ENCODE measurements at places on chromosomes 11 and 22.
A peak's percentile ranks its signal among the peaks of the same experiment; 100 is the strongest.

DNA sequence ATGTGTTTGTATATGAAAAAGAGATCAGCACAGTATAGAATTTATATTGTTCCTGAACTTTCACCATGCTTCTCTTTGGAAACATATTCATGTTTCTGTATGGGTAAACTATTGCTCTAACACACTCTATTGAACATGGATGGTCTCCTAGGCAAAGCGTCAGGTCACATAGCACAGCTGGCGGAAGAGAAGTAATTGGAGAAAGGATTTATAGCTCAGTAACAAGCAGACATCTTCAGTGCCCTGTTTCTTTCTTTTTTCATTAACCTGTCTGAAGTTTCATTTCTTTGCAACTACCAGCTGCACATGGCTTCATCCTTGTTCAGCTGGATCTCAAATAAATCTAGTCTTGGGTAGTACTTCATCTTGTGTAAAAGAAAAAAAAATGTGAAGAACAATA is 84.4 kb upstream of the TRPC6 start:
- DNase-seq, result no peak

GRCh38 chr22:44676441-44677352 is 25.3 kb upstream of the PRR5 start:
- no peak for DNase-seq

DNA sequence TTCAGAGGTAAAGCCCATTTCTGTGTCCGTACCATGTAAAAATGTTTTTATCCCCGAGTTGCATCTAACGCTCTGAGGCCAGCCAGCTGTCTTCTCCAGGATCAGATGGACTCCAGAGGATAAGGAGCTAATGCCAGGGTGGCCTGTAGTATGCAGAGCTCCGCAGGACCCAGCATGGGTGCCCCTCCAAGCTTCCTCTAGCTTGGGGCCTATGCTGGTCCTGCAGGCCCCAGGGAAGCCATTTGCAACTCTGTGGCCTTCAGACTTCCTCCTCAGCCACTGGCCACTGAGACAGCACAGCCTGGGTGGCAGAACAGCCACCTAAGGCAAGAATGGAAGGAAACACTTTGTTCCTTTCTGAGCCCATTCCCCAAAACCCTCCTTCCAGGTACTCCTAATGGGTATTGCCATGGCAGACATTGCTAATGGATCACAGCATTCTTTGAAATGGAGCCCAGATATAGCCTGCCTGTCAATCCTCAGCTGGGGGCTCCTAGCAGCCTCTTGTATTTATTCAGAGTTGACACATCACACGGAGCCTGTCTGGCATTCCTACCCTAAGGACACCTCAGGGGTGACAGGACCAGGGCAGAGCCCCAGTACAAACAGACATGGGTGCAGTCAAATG is 4.7 kb downstream of the ADA2 start:
- no peak for DNase-seq

GRCh38 chr11:58577555-58578135 is 1.2 kb upstream of the ZFP91 start:
- peak; percentile 30 for DNase-seq

- no peak for DNase-seq
Measured at GRCh38 chr11:60182541-60183330, at the start of gene MS4A6A. Gene MS4A6A (minus strand): TSS chr11:60183083. CDS start chr11:60181727, 1,356 bp downstream.

- no peak for DNase-seq
Measured at GRCh38 chr11:130437848-130438247, 9.4 kb upstream of the ADAMTS8 start.

DNA sequence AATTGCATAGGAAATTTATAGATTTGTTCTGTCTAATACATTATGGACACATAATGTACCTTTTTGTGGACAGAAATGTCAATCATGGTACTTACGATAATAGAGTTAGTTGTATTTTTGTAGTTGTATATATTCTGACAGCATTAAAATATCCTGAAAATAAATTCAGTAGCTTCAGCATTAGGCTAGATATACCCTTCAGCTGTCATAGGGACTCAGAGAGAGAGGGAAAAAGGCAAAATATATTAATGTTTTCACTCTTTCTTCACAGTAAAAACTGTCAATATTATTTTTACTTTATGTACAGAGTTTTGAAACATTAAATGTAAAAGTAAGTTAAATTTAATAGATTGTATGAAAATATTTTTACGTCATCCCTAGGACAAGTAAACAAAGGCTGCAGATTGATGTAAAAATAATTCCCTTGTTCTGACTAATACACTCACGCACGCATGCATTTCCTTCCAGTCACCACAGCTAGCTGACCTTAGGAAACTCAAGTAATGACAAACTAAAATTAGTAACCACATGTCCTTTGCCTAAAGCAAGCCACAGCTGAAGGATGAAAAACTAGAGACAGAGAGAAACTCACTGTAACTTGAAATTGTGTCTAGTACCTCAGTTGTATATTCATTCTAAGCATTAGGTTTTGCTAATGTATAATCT is 104.7 kb upstream of the CARD18 start:
- peak; percentile 78 for DNase-seq

DNA sequence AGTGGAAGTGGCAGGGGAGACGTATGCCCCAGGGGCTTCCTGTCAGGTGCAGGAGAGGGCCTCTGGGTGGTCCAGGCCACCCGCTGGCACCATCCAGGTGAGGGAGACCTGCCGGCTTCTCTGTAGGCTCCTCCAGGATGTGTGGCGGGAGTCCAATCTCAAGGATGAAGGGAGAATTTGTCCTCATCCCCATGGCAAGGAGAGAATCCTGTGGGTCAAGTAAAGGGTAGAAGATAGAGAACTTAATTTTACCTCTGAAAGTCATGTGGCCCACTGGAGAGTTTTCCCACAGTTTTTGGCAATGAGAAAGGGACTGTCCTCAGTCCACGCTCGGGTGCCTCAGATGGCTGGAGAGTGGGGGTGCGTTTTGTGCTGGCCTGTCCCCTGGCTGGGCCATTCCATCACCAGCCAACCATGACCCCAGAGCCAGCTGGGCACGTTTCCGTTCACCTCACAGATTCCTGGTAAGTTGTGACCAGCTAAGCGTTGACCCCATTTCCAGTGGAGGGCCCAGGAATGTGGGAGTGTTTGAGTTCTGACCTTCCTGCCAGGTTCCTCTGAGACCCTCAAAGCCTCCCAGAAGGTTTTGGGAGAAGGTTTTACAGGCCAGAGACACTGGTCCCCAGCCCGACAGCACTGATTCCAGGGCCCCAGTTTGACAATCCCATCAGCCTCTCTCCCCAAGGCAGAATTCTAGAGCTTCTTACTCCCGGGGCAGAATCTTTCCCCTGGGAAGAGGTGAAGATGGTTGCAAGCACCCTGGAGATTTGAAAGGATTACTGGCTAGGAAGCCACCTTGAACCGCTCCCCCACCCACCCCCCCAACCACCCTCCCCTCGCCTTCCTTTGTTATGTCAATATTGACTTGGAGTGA is 2.6 kb downstream of the OVOL1 start:
- no peak for DNase-seq

DNA sequence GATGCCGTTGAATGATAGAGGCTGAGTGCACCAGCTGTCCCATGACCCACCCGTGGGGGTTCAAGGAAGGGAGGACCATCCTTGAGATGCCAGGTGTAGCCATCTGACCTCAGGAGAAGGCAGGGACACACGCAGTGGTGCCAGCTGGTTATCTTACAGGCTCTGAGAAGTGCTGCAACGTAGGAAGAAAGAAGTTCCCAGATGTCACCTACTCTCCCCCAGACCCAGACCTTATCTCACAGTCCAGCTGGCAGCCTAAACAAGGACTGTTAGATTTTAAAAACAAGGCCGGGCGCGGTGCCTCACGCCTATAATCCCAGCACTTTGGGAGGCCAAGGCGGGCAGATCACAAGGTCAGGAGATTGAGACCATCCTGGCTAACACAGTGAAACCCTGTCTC is 1307.6 kb downstream of the TBC1D22A start:
- no peak for DNase-seq

- DNase-seq, result no peak
Measured at GRCh38 chr11:57302489-57302888, 22.3 kb downstream of the TNKS1BP1 start.

DNA sequence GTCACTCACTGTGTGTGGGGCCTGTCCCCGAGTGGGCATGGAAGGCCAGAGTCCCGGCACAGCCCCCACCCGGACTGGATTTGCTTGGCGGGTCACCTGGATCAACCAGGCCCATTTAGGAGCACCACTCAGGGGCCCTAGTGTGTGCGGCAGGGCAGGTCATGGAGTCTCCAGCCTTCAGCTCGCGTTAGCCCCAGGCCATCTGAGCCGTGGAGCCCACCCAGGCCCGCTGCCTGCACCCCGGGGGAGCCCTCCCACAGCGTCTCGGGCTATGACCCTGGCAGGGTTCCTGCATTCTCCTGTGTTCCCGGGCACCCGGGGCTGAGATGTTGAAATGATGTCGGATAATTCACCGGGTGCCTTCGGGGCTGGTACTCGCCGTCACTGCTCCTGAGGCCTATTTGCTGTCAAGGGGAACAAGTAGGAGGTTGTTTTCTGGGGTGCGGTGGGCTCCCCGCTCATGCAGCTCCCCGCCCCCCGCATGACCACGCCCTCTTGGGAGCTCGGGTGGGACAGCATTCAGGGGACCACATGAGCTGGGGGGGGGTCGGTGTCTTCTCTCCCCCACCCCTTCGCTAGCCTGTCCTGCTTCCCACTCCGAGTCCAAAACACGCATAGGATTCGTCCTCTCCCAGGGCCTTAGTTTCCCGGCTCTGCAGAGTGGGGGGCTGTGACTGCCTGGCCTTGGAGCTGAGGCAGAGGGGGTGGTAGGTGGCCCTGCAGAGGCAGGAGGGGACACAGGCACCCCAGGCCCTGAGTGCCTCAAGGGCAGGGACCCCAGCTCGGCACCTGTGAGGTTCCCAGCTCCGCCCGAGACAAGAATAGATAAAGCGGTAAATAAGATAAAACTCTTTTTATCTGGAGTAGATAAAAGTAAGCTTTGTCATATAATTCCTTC is 77.2 kb downstream of the KCNQ1 start:
- DNase-seq, result no peak

DNA sequence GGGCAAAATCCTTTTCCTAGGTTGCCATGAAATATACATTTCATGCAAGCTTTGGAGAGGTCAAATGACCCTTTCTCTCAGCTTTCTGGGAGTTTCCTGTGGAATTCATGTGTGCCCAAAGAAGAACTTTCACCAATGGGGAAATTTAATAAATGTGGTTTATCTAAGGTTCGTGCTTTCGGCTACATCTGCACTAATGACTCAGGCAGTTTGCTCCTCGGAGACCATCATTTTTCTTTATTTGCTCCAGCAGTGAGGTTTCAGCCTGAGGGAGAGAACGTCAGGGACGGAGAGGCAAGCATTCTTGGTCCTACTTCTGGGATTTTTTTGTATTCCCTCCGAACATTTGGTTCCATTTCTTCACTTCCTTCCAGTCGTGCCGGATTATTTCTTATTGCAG is 85.2 kb downstream of the FLI1 start:
- no peak for DNase-seq

- DNase-seq, result no peak
Measured at GRCh38 chr11:44823868-44824267, 97.1 kb downstream of the TSPAN18 start.

GRCh38 chr11:1352696-1353382 is 36.9 kb upstream of the BRSK2 start:
- no peak for DNase-seq

- no peak for DNase-seq
Measured at GRCh38 chr11:112161012-112161411, 2.9 kb downstream of the IL18 start.

GRCh38 chr11:27660171-27660570 is 40.1 kb downstream of the BDNF start:
- no peak for DNase-seq

DNA sequence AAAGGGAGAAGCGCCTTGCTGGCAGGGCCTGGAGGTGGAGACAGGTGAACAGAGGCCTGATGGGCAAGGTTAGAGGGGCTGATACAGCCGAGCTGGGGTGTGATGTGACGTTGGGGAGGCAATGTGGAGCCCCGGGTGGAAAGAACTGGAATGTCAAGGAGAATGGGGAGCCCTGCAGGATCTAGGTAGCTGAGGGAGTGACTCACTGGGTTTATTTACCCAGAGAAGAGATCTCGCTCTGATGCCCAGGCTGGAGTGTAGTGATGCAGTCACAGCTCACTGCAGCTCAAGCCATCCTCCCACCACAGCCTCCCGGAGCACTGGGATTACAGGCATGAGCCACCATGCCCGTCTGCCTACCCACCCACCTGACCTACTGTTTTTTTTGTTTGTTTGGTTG is 1.9 kb upstream of the CYB5R3 start:
- no peak for DNase-seq

DNA sequence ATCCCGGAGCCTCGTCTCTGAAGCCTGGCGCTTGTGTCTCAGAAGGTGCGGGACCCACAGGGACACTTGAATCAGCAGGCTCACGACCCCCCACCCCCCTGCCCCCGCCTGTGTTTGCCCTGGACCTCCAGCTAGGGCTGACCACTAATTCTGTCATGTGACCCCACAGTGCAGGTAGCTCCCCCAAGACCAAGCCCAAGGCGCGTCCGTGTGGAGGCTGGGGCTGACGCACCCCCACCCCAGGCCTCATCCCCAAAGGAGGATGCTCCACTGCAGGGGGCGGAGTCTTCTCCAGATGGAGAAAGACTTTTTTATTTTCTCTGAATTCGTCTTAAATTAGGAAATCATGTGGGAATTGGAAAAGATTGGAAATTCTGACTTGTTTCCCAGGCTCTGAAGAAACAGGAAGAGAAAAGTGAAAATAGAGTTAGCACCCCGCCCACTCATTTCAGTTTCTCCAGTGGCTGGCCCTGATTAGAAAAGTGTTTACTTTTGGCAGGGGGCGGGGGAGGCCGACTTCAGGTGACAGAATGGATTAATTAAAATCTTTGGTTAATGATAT is 1.0 kb upstream of the RELA start:
- DNase-seq, result peak; percentile 75

- no peak for DNase-seq
Measured at GRCh38 chr11:36427876-36428275, 82.2 kb downstream of the TRAF6 start.

GRCh38 chr11:130121445-130121978 is 38.1 kb upstream of the ST14 start:
- peak; percentile 72 for DNase-seq

DNA sequence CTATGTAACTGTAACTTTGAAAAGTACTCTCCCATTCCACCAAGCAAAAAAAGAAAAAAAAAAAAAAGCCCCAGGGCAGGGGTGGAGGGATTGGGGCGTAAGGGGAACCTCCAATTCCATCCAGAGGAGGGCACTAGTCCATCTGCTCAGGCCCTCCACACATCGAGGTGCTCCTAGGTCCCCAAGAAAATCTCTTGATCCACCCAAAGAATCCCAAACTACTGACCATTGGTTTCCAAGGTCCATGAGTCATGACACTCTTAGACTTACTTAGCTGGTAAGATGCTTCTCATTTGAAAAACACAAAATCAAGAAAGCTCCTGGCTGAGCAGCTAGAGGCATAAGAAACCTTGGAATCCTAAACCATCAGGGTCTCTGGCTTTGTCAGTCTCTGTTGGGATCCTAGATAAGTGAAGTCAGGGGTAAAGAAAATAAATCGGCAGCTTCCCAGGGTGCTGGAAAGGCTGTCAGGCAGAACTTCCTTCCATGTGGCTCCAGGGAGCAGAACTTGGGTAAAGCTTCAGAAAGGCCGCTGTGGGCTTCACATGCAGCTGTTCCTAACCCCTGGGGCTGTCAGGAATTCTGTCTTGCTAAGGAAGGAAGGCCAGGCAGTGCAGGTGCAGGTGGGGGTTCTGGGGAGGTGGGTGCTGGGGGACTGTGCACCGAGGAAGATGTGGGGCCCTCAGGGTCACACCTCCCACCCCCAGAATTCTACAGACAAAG is 49.4 kb upstream of the ADA2 start:
- DNase-seq, result no peak

- no peak for DNase-seq
Measured at GRCh38 chr11:72136684-72137262, 1.2 kb downstream of the FOLR3 start.

- peak; percentile 65 for DNase-seq
Measured at GRCh38 chr11:35541621-35542375, 16.4 kb upstream of the PAMR1 start.

All from AG20443 (cell line).